ENCODE measurements at places on chromosomes 7 and 10.

DNA sequence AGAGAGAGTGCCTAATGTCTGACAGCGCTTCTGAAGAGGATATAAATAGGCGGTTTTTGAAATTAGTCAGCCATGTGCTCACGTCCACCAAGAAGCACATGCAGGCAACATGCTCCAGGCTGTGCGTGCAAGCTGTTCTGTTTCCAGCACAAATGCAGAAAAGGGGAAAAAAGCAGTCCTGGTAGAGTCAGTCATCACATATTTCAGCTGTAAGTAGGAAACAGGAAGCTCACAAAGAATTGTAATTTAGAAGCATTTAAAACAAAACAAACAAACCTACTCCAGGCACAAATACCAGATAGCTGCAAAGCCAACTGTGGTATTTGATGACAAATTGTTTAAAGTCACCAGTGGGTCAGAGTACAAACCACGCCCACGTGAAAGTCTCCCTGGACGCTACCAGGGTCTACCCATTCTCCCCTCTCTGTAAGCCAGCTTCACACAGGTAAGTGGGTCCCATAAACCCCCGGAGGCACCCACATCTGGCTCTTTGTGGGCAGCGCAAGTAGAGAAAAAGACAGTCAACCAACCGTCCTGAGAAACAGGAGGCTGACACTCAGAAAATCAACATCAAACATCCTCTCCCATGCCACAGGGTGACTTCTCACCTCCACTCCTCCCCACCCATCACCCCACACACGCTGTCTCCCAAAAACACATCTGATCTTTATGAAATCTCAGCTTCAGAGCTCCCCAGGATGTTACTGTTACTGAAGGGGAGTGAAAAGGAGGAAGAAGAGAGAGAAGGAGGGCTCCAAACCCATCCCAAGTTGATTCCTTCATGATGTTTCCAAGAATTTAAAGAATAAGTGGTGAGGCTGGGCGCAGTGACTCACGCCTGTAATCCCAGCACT is 186.4 kb downstream of the FAM107B start:
- no peak for DNase-seq

DNA sequence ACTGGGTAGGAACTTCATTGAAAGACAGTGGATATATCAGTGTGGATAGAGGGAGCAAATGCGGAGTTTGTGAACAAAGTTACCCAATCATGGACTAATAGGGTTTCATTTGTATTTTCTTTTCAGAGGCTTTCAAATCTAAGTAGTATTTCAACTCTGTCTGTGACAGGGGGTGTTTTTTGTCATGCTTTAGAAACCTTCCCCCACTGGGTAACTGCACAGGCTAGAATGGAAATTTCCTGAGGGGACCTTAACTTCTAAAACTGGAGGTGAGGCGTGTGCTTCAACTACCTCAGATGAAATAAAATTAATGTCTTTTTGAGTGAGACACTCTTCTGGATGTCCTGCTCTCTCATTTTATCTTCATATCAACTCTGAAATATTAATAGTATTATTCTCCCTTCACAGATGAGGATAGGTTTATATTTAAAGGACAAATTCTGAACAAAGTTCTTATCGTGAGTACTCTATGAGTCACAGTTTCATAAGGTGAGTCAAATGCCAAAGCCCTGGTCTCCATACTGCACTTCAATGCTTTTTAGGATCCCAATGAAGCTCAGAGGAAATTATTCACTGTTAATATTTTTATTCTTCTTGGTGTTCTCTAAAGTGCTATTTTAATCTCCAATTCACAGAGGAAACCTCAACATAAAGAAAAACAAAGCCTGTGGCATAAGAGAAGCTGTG is 770.6 kb downstream of the CCSER2 start:
- no peak for DNase-seq

DNA sequence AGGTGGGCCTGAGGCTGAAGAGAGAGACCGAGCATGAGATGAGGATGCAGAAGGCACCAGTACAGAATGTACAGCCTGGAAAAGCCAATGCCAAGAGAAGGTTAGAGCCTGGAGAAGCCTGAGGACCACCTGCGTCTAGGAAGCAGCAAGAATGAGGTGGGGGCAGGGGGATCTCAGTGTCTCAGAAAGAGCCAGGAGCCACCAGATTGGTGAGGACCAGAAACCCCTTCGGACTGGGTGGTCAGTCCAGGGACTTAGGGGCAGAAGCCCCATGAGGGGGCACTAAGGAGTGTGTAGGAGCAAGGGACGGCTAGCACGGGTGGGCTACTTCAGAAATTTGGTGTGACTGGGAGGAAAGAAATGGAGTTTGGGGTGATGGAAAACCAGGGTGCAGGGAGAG is 205.9 kb upstream of the RNF32 start:
- no peak for DNase-seq

DNA sequence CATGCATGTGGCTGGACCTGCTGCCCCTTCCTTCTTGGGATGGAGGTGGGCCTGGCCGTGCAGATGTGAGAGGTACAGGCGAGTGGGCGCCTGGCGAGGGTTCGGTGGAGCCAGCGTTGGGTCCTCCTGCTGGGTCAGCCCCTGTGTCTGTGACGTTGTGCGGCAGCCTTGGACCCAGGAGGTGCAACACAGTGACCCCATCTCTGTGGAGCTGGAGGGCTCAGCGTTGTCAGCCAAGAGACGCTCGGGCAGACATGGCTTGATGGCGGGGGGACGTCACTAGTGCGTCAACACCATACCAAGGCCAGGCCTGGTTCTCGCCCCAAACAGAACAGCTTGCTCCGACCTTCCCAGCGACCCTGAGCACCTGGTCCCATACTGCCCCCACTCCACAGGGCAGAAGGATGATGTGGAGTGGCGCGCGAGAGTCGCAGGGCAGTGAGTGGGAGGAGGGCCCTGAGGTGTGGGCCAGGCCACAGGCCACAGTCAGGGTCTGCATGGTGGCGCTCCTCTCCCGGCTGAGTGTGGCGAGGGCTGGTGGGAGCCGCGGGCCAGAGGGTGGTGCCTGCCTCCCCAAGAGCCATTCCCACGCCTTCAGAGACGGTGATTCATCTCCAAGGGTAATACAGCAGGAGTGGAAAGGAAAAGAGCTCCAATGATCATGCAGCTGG is 184.4 kb downstream of the DNAJB6 start:
- DNase-seq, result peak; percentile 42

GRCh38 chr7:43590862-43591557 is 8.1 kb downstream of the STK17A start:
- DNase-seq, result no peak

GRCh38 chr10:75127471-75127870 is 16.0 kb downstream of the SAMD8 start:
- DNase-seq, result no peak

DNA sequence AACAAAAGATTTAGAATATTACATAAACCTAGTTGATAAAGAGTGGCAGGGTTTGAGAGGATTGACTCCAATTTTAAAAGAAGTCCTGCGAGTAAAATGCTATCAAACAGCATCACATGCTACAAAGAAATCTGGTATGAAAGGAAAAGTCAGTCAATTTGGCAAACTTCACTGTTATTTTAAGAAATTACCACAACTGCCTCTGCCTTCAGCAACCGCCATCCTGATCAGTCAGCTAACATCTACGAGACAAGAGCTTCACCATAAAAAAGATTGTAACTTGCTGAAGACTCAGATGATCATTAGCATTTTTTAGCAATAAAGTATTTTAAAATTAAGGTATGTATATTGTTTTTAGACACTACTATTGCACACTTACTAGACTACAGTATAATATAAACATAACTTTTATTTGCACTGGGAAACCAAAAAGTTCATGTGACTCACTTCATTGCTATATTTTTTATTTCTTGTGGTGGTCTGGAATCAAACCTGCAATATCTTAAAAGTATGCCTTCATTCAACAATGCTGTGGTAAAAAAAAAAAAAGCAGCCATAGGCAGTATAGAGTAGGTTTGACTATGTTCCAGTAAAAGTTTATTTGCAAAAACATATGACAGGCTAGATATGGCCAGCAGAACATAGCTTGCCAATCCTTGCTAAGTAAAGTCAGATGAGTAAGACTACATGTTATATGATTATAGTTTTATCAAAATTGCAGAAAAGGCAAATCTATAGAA is 74.4 kb downstream of the GLCCI1 start:
- no peak for DNase-seq

- no peak for DNase-seq
These were observed 257.9 kb upstream of the AKR1E2 start for GRCh38 chr10:4568086-4568485.

DNA sequence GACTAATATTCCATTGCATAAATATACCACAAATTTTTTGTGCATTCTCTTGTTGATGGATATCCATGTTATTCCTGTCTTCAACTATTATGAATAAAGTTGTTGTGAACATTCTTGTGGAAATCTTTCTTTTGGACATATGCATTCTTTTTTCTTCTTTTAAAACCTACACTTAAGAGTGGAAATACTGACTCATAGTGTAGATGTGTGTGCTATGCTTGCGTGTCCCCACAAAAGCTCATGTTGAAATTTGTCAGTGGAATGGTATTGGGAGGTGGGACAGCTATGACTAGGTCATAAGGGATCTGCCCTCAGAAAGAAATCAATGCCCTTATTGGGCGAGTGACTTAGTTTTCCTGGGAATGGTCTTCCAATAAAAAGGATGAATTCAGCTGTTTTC is 203.6 kb upstream of the PRSS58 start:
- no peak for DNase-seq

- no peak for DNase-seq
These were observed 141.7 kb upstream of the PFKP start for GRCh38 chr10:2925631-2926030.

GRCh38 chr7:36944838-36945237 is 220.5 kb upstream of the AOAH start:
- DNase-seq, result no peak

DNA sequence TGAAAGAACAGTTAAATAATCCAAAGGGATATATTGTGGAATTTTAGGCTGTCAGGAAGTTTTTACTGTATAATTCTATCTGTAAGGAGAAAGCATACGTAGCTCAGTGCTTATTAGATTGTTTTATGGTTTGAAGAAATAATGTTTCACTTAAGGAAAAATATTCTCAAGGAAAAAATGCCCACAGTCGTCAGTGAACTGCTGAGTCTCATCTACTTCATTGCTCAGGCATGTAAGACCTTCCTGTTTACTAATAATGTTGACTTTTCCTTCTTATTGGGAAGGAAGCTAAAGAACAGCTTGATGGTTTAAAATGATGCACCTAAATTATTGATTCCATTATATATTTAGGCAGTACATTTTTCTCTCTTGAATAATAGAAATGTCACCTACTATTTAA is 304.2 kb downstream of the SDK1 start:
- no peak for DNase-seq

DNA sequence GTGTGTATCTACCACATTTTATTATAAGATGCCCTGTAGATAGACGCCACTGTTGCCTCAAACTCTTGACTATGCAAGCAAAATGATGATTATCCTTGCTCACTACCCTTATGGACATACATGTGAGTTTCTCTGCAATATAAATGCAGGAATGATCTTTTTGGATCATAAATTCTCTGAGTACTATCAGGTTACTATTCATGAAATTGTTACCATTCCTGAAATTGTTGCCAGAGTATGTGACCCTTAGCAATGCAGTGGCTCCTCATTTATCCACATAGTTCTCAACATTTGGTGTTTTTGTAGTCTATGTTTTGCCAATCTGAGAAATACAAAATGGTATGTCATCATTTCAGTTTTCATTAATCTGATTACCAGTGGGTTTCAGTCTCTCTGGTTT is 166.2 kb upstream of the FAM3C start:
- no peak for DNase-seq

GRCh38 chr7:15684871-15685270 is 1.6 kb downstream of the MEOX2 start:
- no peak for DNase-seq

GRCh38 chr7:80392229-80393169 is 119.4 kb downstream of the GNAT3 start:
- peak; percentile 64 for DNase-seq

DNA sequence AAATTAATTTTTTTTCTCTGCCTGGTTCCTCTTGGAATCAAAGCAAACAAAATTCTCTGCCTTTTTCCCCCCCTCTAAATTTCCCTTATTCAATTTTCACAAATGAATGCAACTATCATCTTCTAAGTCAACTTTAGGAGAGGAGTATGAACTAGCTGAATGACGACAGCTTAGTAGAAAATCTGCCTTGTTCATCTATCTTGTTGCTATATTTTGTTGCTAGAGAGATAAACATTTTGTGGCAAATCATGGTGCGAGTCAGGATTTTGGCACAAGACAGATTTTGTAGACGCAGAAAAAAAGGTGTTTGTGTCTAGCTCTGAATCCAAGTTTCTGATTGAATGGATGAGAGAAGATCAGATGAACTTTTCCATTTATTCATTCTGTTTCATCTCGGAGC is 81.0 kb upstream of the FZD8 start:
- DNase-seq, result no peak

- DNase-seq, result no peak
These were observed 106.2 kb downstream of the SNX10 start for GRCh38 chr7:26397796-26398426.

- no peak for DNase-seq
These were observed 9.3 kb upstream of the TET1 start for GRCh38 chr10:68550747-68551411.

- no peak for DNase-seq
These were observed 52.8 kb downstream of the EGFR start for GRCh38 chr7:55071411-55072175.

- DNase-seq, result no peak
These were observed 448 bp upstream of the PTER start for GRCh38 chr10:16436367-16436757.

DNA sequence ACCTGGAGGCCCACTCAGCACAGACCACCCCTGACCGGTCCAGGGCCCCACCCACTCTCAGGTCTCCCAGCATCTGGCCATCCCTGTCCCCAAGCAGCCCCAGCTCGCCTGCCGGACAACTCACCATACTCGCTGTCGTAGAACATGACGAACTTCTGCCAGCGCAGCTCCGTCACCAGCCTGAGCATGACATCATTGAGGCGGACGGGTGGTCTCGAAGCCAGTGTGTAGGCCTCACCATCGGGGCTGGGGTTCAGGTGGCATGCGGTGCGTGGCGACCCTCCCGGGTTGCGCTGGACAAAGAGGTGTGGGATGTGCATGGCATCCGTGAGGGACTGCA is 160.4 kb downstream of the GRID1 start:
- DNase-seq, result no peak

DNA sequence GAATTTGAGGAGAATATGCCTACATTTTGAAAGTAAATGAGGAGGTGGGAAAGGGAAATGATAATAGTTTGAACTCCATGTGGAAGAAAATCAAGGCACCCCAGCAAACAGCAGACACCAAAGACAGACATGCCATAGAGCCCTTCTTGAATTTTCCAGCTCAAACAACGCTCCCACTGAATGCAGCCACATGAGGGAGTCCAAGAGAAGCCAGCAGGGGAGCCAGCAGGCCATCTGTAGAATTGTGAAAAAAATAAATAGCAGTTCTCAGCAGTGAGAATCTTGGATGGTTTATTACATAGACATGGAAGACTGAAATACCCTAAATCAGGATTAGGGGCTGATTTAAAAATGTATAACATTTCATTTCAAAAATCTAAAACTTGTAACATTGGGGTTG is 1567.3 kb upstream of the LRRTM3 start:
- DNase-seq, result no peak

GRCh38 chr7:4702961-4703512 is 20.9 kb downstream of the FOXK1 start:
- no peak for DNase-seq

All from left lobe of liver (tissue), 2 donors.